Central memory CD8-positive, alpha-beta T cell (primary cell): ENCODE measurements at places on chromosomes 1 and 21.

DNA sequence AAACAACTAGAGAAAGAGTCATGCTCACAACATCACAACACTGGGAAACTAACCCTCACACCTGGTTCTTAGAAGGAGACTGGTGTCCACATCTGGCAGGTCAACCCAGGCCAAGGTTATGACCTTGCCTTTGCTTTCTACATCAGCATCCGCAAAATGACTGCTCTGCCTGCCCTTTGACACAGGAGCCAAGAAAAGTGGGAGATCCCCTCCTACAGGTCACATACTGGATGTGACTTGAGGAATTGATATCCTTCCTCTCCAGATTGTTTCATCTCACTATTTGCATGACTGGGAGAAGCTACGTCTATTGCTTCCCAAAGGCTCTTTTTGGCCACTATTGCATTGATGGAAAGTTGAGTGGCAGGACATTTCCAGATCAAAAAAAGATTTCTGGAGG, 115.5 kb downstream of the MIS18A start:
- no peak for DNase-seq

GRCh38 chr1:80893115-80893514, 907.6 kb upstream of the ADGRL2 start:
- no peak for DNase-seq

DNA sequence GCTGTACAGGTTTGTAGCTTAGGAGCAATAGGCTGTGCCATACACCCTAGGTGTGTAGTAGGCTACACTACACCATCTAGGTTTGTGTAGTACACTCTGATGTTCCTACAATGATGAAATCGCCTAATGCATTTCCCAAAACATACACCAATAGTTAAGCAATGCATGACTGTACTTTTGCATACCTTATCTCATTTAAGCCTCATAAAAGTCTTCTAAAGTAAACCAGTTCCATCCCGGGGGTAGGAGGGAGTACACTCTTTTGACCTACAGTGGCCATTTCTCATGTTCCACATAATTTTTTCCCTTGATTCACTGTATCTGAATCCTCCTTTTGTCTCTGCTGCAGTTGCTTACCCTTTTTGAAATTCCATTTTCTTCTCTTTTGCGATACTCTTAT, 12.2 kb downstream of the TRMT13 start:
- DNase-seq: no peak

GRCh38 chr1:78132174-78132947, 86.6 kb downstream of the GIPC2 start:
- no peak for DNase-seq

GRCh38 chr1:15146142-15146680, 7.3 kb upstream of the TMEM51 start:
- DNase-seq: no peak

DNA sequence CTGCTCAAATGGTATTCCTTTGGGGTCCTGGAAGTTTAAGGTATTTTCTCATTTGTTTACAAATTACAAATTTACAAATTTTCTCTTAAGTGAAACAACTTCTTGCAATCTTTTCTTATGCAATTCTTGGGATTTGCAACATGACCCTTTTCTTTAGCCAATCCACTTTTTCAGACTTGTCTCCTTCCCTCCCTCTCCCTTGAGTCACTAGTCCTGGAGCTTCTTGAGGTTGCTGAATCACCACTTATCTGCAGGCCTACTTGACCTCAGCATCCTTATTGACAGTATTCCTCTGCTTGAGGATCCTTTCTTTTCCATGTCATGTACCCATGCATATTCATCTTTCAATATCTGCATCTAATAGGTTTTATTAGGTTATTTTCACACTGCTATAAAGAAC, 302.8 kb upstream of the ADAMTS5 start:
- DNase-seq: no peak

DNA sequence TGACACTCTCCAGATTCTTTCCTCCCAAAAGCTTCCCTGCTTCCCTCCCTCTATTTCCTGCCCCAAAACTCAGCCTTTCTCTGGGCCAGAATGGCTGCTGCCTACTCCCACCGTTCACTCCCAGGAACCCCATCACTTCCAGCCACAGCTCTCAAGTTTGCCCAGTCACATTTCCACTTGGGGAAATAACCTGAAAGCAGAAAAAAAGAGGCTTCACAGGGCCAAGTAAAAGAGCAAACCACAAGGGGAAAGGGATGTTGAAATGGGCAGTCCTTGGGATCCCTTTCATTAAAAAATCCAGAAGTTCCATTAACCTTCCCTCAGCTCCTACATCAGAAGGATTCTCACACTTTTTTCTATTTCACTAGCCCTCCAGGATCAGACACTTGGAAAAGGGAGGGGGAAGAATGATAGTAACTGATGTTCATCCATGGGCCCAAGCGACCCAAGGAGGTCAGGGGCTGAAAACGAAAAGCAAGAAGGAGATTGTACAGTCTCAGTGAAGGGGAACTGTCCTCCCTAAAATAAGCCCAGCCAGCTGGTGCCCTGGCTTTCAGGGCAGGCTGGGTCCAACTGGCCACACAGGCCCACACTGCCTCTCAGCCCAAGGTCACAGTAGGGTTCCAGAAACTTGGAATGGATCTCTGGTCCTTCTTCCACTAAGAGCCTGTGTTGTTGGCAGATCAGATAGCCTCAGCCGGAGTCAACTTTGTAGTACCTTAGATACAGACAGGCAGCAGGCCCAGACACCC, 49.7 kb downstream of the DMAP1 start:
- DNase-seq: no peak

DNA sequence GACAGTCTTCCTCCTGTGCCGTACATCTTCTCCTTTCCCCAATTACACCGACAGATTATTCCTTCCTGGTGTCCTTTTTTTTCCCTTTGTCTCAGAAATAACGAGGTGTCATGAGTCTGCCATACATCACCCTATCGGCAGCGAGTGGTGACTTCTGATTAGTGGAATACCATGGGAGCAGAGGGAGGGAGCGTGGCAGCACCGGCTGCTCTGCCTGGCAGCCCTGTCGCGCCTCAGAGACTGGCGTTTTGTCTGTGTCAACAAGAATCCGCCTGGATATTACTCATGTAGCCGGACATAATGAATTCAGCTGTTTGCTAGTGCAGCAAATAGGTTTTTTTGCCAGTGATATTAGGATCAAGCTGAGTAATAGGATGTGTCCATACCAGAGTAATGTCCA, 51.8 kb downstream of the UTP25 start:
- DNase-seq: no peak

DNA sequence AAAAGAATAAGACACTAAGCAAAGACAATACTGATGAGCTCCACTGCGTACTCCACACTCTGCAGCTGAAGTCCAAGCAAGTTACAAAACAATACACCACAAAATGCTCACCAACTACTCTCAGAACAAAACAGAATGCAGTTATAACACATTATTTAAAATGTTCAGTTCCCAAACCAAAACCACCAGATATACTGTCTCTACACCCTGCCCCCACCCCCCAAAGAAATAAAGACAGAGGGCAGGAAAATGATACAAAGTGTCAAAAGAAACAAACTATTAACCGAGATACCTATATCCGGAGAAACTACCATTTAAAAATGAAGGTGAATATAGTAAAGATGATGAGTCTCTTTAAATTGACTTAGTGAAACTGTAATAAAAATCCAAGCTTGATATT, 623.0 kb downstream of the KIF26B start:
- no peak for DNase-seq

DNA sequence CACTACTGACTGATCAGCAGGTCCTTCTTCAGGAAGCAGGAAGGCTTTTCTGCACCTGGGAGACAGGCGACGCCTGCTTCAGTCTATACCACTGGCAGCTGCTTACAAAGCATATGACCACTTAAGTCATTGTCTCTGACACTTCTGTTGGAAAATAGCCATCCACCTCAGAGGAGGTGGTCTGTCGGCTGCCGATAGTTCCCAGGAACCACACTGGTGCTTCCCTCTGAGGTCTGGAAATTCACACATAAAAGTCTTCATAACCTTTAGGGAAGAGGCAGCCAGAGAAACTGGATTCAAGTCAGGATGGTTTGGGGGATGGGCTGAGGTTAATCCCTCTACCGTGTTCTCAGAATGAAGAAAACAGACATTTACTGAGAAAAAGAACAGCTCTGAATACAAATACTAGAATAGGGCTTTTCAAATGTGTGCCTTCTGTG, 15.6 kb upstream of the SRP9 start:
- DNase-seq: no peak

GRCh38 chr1:25019337-25020172, 89.5 kb upstream of the RUNX3 start:
- DNase-seq: no peak

- DNase-seq: no peak
Observed at GRCh38 chr1:178625695-178626094, 99.3 kb upstream of the RALGPS2 start.

DNA sequence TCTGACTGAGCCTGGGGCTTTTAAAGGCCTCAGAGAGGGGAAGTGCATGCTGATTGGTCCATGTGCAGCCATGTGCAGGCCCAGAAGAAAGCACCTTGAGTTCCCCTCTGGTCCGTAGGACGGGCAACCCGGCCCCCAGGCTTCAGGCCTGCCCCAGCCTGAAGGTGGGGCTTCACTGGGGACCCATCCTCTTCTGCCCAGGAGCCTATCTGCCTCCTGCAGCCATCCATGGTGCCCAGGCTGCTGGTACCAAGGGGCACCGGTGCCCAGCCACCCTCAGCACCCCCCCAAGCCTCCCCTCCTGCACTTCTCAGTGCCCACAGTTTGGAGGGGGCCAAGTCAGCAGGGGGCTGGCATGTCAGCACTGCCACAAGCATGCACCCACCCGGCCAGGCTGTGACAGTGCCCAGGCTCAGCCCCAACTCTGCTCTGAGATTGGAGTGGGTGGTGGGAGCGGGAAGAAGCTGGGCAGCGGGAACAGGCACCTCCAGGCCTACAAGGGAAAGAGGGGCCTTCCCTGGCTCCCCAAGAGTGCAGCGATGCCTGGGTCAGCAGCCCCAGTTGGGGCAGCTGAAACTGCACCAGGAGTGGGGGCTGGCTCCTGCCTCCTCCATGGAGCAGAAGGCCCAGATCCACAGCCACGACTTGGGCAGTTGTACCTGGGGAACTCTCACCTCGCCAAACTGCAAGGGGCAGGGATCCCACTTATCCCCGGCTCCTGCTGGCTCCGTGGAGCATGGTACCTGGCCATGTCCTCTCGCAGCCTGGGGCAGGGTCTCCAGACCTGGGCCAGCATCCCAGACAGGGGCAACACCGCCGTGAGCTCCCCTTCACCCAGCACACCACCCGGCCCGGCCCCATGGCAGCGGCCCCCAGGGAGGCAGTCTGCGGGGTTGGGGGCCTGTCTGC, 11.7 kb downstream of the COL6A2 start:
- DNase-seq: peak; percentile 5

GRCh38 chr1:9782897-9783296, 40.9 kb downstream of the CLSTN1 start:
- no peak for DNase-seq

DNA sequence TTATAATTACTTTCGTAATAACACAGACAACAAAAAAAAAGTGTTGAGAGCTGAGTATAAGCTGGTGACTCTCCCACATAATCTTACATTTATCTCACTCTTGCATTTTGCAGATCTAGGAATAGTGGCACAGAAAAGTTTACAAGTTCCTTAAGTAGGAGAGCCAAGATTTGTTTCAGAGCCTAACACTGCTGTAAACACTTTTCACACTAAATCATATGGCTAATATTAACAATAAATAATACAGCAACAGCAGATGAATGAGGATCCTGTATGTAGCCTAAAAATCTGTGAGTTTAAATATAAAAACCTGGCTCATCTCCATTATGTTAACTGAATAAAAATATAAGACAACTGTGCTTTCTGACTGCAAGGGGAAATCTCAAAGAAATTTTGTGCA, 846.5 kb upstream of the ADAMTS5 start:
- no peak for DNase-seq

- no peak for DNase-seq
Observed at GRCh38 chr1:26520339-26520738, 9.2 kb upstream of the RPS6KA1 start.
